ENCODE measurements at places on chromosomes 2 and 18. TPM values are rescaled to one million over a fixed set of nuclear protein-coding genes. Genes with fewer than 3 reads are reported as not detected.

XIRP2 gene
- total RNA-seq = not detected

ID2 gene
- total RNA-seq = 185 TPM

AKAIN1 gene
- total RNA-seq = not detected

TRAPPC8 gene
- total RNA-seq = 16.8 TPM

FBXO36 gene
- 2.6 TPM for total RNA-seq
